Activated CD8-positive, alpha-beta T cell treated with anti-CD3 and anti-CD28 coated beads for 36 hours (primary cell): ENCODE measurements at places on chromosomes 7 and 10. TPM values are rescaled to one million over a fixed set of nuclear protein-coding genes. Genes with fewer than 3 reads are reported as not detected.

DNA sequence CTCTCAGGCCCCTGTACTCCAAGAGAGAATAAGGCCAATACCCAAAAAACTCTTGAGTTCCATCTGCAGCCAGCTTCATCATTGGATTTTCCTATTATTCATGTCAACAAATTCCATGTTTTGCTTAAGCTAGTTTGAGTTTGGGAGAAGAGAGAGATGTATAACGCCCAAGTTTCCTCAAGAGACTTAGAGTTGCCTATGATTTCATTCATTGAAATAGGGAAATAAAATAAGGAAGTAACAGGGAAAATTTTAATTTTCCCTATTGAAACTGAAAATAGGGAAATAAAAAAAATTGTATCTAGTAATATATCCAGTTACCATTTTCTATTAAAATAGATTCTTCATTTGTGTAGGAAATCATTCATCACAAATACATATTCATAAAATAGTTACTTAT, 66.5 kb upstream of the SVIL start:
- DNase-seq = no peak

The TAS2R40 gene
- total RNA-seq = not detected

The VAX1 gene
- total RNA-seq = not detected

The MEIG1 gene
- total RNA-seq = not detected

GRCh38 chr7:56537477-56537876, 421.3 kb upstream of the NUPR2 start:
- DNase-seq = no peak

- DNase-seq = no peak
Observed at GRCh38 chr7:122298618-122299017, 5.9 kb downstream of the FEZF1 start.
